HCEC 1CT (cell line): ENCODE measurements at places on chromosomes 6 and 20.

DNA sequence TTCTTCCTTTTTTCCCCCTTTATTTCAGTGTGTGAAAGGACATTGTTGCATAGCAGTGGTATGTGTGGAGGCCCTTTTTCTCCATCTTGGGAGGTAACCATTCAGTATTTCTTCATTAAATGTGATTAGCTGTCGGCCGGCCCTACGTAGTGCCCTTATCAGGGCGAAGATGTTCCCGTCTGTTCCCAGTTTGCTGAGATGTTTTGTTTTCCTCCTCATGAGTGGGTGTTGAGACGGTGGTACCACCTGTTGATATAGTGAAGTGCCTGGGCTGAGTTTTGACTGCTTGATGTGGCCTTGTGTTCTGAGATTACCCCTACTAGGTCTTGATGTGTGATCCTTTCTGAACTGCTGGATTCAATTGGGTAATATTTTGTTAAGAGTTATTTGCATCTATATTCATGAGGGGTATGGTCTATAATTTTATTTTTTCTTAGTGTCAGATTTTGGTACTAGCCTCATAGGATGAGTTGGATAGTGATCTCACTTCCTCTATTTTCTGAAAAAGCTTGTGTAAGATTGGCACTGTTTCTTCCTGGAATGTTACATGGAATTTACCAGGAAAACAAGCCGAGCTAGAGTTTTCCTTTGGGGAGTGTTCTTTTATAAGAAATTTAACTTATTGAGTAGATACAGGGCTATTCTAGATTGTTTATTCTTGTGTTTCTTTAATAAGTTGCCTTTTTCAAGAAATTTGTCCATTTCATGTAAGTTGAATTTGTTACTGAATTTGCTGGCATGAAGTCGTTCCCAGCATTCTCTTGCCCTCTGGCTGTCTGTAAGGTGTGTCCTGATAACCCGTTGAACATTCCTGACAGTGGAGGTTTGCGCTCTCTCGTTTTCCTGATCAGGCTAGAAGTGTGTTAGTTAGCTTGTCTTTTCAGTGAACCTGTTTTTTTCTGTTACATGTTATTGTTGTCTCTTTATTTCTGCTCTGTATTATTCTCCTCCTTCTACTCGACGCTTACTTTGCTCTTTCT lies 4.3 kb downstream of the MTG2 start:
- peak; percentile 7 for DNase-seq

DNA sequence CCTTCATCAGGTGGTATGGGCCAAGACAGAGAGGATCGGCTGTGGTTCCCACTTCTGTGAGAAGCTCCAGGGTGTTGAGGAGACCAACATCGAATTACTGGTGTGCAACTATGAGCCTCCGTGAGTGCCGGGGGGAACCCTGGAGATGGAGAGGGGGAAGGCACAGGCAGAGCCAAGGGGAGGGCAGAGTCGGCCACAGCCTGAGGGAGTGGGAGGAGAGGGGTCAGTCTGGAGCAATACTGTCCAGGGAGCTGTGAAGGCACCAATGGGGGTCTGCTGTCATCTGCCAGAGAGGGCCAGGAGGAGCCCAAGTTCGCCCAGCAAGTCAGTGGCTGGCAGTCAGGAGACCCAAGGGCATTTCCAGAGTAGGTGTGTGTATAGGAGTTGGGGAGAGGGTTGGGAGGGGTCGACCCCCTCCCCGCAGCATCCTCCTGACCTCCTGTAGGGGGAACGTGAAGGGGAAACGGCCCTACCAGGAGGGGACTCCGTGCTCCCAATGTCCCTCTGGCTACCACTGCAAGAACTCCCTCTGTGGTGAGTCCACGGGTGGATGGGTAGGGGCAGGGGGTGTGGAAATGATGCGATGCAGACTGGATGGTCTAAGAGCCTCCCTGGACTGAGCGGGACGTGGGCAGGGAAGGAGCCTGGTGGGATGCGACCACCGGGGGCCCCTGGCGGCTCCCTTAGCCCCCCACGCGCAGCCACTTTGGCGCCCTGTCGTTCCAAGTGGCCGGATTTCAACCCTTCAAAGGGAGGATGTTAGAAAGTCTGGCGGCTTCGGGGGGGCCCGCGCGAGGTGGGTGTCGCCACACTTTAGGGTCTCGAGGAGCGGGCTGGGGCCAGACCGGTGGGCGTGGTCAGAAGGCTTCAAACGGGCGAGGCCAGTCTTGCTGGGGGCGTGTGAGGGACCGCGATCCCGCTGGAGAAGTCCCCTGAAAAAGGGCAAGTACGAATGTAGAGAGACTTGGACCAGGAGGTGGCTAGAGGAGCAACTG lies 7.2 kb downstream of the PI16 start:
- no peak for DNase-seq

- no peak for DNase-seq
These were observed 21.7 kb upstream of the MMS22L start for GRCh38 chr6:97304701-97305100.

GRCh38 chr6:75882734-75883133 lies 133.7 kb downstream of the MYO6 start:
- DNase-seq = peak; percentile 88

DNA sequence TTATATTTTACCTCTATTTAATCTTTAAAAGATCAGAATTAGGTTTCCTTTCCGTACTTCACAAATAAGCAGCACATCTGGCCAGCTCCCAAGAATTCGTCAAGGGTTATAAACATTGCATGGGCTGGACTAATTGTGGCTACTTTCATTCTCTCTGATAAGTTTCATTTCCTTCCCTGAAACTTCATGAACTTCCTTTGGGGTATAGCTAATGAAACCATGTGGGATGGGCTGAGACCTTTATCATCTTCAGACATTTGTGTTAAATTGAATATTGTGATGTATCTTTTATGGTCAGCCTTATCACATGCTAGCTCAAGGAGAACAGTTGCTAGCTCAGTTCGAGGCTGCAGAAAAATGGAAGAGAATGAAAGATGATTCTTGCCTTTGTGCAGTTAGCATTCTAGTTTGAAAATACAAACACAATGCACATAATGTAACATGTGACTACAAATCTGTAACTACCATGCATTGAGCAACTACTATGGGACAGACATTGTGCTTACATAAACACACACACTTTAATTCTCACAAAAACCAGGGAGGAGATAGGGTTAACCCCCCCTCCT lies 1.7 kb upstream of the GMPR start:
- DNase-seq = peak; percentile 37

DNA sequence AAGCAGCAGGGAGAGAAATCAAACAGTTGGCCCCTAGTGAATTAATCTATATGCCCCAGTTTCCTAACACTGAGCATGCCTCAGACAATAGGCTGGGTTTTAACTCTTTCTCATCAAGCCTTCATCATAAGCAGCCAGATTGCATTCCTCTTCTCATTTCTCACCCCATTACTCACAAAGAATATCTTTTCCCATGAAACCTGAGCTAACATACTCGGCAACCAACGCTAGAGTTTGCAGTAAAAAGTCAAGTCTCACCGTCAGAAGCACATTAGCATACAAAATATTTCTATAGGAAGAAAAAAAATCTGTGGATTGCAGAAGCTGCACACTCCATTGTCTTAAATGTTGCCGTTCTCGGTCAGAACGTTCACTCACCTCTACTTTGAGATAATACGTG lies 429.9 kb upstream of the ARID1B start:
- no peak for DNase-seq

DNA sequence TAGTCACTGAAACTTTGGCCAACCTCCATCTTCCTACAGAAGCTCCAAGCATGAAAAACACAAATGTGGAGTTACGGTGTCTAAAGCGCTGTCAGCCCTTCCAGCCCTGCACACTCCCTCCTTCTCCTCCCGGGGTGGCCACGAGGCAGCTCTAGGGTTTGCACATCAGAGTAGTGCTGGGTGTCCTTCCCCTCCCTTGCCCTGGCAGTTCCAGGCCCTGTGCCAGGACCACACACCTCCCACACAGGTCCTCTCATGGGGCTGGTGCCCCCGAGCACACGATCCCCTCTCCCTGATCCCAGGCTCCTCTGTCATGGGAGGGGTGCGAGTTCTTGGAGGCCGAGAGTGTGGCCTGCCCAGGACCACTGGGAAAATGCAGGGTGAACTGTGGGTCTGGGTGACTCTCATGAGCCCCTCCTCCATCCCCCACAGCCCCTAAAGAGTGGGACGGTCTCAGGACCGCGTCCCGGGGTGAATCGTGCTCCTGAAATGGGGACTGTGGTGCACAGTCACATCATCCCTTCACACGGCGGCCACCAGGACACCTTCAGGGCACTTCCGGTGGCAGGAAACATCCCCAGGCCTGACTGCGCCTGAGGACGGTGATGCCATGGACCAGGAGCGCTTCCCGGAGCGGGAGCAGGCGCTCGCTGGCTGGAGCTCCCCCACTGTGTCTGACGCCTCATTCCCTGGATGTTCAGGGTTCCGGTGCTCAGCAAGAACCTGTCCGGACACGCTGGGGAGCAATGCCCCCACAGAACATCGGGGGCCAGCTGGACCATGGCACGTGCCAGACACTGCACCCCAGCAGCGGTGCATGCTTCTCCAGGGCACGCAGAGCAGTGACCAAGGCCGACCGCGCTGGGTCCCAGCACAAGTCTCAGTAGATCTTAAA lies 42.8 kb upstream of the SLCO4A1 start:
- DNase-seq = no peak

DNA sequence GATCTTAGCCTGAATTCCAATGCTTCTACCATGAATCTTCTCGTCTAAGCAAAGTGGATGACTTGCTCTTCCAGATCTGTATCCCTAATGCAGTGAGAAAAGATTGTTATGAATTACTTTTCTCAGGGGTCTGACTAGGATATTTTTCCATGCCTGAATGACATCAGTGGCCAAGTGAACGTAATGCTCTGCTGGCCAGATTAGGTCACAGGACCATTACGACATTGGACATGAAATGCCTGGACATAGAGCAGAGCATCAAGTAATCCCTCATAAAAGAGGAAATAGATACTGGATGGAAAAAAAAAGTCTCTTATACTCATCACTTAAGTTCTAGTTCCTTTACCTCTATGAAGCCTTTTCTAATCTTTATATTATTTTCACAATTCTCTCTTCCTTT lies 12.1 kb upstream of the THEMIS start:
- no peak for DNase-seq

DNA sequence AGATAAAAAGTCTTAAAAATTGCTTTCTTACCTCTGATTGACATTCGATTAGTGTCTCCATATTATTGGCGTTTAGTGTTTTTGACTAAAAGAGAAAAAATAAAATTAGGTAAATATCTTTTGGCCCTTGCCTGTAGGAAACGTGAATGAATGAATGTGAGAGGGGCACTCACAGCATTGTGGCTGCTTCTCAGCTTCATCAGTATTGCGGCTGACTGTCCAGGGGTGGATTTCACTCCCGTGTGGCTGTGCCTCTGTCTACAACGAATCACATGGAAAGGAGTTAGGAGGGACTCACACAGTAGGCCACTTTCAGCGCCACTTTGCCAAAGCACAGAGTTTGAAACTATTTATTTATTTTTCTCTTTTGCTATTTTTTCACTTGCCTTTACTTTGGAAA lies 844 bp downstream of the TAGAP start:
- DNase-seq = no peak

DNA sequence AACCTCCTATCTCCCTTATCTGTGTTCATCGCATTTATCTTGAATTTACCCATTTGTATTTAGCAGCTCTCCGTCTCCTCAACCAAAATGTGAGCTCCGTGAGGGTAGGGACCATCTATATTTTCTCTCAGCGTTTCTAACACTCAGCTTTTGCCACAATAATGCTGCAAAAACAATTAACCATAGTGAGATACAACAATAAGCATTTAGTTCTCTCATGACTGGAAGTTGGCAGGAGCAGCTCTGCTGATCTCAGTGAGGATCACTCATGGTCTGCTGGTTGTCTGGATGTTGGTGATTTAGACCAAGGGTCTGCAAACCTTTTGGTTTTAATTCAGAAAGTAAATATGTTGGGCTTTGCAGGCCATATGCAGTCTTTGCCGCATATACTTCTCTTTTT lies 394.8 kb upstream of the RNF217 start:
- DNase-seq = no peak

DNA sequence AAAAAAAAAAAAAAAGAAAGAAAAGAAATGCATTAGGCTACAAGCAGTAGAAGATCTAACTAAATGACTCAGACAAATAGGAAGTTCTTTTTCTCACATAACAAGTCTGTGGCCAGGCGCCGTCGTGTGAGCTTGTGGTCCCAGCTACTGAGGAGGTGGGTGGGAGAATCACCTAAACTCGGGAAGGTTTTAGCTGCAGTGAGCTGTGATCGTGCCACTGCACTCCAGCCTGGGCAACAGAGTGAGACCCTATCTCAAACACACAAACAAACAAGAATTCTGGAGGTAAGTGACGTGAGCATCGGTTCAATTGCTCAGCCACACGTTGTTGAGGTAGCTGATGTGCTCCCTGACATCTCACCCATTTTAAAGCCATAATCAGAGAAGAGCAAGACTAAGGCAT lies 37.9 kb upstream of the SLC23A2 start:
- DNase-seq = no peak

- DNase-seq = peak; percentile 33
These were observed 77.9 kb downstream of the TNFAIP3 start for GRCh38 chr6:137944793-137945498.

DNA sequence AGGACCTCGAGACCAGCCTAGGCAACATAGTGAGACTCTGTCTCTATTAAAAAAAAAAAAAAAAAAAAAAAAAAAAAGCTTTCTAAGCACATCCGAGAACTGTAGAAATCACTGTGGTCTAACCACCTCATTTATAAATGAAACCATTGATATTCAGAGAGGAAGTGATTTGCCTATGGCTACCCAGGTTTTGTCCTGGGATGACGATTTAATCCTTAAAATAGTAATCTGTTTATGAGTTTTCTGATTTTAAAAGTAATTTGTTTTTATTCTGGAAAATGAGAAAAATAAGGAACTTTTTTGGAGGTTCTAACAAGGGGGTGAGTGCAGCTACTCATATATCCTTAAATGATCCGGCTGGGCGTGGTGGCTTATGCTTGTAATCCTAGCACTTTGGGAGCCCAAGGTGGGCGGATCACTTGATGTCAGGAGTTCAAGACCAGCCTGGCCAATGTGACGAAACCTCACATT lies 6.5 kb upstream of the BTN3A2 start:
- no peak for DNase-seq

- no peak for DNase-seq
These were observed 3.7 kb downstream of the RPS6KA2 start for GRCh38 chr6:166623318-166623717.

GRCh38 chr20:50323209-50323608 lies 132.6 kb downstream of the CEBPB start:
- no peak for DNase-seq

DNA sequence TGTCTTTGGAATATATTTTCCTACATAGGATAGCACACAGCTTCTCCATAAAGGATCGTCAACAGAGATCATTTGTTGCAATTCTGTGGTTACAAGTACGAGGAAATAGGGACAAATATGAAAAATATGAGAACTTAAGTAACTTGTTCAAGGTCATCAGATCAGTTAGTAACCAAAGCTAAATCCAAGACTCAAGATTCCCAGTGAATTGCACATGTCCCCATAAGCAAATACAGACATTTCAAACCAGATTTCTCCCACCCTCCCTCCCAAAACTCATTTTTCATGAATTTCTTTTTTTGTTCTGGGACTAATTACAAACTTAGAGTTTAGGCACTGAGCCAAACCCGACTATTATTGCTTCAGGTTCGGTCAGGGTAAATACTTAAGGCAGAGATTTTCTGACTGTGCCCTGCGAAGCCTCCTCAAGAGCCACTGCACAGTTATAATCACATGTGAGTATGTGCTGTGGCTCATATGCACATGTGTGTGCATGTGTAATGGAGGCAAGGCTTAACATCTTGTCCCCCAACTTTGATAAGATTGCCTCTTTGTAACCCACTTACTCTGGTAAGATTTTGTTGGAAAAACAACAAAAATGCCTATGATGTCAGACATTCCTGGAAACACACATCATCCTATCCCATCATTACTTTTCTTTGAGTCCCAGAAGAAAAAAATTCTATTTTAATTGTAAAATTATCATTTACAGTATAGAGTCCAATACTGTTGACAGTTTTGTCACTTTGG lies 216.2 kb downstream of the CD83 start:
- peak; percentile 34 for DNase-seq
